ENCODE measurements at places on chromosomes 5 and 9.

- peak; percentile 94 for DNase-seq
Measured at GRCh38 chr5:149466457-149466972, 84.7 kb downstream of the CSNK1A1 start.

DNA sequence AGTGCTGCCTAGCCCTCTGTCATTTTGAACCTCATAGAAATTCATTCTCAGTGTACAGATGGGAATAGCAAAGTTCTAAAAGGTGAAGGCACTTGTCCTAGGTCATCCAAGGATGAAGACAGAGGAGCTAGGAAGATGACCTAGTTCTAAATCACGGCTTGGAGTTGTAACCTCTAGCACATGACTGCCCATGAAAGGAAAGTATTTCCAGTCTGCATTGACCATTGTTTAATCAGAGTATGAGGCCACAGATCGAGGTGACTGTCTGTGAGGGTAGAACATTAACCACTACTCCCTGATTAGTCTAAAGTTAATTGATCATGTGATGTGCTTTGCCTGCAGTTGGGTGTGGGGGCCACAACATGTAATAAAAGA lies 674 bp upstream of the TNFSF15 start:
- DNase-seq = no peak

DNA sequence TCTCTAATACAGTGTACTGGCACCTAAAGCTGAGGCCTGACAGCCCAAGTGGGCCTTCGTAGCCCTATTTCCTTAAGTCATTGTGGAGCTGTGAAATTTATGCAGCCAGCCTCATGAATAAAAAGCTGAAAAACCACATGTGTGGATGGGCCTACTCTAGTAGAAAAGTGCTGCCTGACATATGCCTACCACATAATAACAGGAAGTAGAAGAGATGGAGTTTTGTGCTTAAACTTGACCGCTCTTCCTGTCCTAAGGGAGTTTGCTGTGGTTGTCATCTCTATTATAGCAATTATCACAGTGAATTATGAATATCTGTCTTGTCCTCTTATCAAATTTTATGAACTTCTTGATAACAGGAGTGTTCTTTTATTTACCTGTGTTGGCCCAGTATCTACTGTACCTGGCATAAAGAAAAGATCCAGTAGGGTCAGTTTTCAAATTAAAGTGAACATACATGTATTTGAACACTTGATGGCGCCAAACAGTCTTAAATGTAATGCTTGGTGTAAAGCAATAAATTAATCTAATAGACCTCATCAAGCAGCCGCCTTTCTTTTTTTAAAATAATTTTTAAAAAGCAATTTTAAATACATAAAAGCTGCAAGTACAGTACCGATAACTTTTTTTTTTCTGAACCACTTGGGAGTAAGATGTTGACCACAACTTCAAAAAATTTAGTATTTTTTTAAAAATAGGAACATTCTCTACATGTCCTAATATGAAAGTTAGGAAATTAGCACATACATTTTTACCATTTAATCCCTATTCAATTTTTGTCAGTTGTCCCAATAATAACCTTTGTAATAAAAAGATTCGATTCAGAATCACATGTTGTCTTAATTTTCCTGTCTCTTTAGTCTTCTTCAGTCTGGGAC lies 51.0 kb downstream of the FKTN start:
- DNase-seq = peak; percentile 63

DNA sequence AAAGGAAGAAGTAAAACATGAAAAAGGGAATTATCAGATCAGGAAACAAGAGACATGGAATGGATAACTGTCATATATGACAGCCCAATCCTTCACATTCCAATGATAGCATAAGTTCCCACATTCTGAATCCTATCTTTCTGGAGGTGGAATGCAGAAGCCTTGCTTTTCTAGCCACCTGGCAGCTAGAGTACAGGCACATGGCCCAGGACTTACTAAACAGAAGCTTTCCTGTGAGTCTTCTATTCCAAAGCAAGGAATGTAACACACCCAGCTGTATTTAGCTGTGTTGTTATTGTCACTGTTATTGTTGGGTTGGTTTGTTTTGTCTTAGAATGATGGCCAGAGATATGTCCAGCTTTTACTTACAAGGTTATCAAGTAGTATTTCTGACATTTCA lies 780.5 kb upstream of the ZNF608 start:
- DNase-seq = no peak

GRCh38 chr5:60836131-60836530 lies 7.9 kb downstream of the ELOVL7 start:
- no peak for DNase-seq

DNA sequence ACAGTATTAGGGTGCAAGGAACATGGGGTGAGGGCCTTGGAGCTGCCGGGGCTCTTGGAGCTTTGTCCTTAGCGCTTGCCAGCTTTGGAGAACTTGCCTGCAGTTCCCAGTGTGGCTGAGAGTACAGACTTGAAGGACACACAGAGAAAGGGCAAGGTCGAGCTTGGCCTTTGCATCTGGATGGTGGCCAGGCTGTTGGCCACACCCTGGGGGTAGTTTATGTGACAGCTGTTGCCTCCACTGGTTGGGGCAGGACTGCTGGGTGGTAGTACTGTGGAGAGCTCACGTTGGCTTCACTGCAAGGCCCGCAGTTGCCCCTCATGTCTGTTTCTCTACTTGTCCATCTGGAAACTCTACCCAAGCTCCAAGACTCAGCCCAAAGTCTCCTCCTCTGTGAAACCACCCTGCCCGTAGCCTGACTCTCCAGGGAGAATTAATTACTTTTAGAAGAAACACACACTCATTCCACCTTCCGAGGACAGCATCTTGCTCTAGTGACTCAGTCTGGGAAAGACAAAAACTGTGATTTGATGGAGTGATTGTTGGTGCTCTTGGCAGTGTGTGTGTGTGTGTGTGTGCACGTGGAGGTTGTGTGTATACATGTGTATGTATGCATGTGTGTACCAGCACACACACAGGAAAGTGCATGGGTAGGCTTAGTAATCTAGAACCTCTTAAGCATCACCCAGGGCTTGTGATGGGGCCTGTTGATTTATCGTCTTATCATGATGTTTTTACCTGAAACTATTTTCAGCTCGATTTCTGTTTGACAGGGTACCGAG lies 57.8 kb downstream of the TENT4A start:
- DNase-seq = no peak

- DNase-seq = no peak
Measured at GRCh38 chr5:60705144-60705543, 5.2 kb upstream of the DEPDC1B start.

GRCh38 chr9:37404590-37404989 lies 17.9 kb upstream of the GRHPR start:
- no peak for DNase-seq

- DNase-seq = no peak
Measured at GRCh38 chr5:135434591-135435466, 12.3 kb downstream of the DCANP1 start.

- peak; percentile 14 for DNase-seq
Measured at GRCh38 chr5:134406390-134406789, 5.3 kb downstream of the CDKN2AIPNL start.

- peak; percentile 15 for DNase-seq
Measured at GRCh38 chr5:171102877-171103610, 206.0 kb upstream of the TLX3 start.

GRCh38 chr9:133934482-133935232 lies 57.5 kb downstream of the VAV2 start:
- no peak for DNase-seq

GRCh38 chr9:122056484-122056883 lies 36.6 kb downstream of the TTLL11 start:
- no peak for DNase-seq

DNA sequence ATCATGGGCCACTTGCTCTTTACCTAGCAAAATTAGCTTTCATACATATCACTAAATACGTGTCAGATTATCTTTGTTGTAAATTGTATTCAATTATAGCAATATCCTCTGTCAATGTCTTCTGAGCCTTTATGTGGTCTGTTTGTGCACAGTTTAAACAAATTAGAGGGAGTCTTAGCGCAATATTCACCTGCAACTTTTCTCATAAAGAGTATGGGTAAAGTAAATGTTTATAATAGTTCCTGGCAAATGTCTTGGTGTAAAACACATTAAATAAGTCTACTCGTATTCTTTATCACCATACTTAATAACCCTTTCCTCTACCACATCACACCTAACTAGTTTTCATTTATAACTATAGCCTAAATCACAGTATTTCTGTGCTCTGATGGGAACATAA lies 169.0 kb downstream of the PCSK1 start:
- no peak for DNase-seq

DNA sequence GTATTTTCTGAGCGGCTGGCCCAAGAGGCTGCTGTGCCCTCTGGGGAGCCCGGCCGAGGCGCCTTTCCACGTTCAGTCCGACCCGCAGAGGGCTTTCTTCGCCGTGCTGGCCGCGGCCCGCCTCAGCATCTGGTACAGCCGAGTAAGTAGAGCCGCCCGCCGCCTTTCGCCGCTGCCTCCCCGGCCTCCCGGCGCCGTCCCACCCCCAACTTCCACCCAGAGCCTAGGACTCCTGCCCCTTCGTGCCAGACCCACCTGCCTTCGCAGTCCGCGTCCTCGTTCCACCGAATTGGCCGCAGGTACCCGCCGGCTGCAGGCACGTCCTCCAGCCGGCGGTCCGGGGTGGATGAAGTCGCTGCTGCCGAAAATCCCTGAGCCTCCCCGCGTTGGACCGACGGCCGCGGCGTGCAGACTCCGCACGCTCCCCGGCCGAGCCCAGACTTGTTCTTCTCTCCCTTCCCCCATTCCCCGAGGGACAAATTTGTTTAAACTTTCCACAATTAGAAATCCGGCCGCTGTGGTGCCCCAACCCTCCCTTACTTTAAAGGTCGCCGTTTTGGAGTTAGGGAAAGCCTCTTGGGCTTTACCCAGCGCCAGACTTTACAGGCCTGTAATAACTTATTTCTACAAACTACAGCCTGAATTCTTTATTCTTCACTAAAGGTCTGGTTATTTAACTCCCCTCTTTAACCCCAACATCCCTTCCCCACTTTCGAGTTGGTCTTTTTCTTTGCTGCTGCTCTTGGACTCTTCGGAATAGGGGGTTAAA lies 589 bp downstream of the RIC1 start:
- peak; percentile 71 for DNase-seq

DNA sequence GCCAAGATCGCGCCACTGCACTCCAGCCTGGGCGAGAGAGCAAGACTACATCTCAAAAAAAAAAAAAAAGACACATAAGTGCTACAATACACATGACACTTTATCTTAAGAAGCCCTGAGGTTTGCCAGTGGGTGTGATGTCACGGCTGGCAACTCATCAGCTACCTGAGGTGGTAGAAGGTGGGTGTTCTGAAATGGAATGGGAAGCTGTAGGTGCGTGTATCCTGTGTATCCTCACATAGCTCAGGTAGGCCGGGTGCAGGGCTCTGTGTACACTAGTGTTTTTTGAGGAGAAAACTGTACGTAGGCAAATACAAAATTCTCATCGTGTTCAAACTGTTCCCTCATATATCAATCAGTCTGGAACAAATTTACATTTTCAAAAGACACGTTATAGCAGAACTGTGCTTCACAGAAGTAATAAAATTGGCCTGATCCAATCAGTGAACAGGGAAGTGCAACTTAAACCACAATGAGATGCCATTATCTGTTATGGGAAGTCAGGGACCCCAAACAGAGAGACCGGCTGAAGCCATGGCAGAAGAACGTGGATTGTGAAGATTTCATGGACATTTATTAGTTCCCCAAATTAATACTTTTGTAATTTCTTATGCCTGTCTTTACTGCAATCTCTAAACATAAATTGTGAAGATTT lies 10.4 kb downstream of the BICD2 start:
- DNase-seq = no peak

GRCh38 chr5:177332896-177333260 lies 18.6 kb downstream of the LMAN2 start:
- no peak for DNase-seq

- DNase-seq = peak; percentile 74
Measured at GRCh38 chr5:135308245-135308644, 90.8 kb downstream of the MACROH2A1 start.

DNA sequence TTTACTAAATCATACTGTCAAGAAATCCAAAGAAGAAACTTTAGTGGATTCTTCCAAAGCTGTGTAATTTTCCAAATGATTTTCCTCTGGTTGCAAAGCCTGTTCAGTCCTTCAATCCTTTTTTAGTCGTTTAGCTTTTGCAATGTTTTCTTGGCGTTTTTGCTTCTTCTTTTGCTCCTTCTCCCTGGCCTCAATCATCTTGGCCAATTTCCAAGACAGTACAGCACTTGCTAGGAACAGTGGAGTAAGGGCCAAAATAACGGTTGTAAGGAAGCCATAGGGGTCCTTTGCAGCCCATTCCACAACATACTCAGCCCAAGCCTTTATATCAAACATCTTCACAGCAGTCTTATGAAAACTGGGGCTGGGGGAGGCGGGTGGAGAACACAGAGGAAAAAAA lies 2.4 kb downstream of the SMIM15 start:
- DNase-seq = no peak

DNA sequence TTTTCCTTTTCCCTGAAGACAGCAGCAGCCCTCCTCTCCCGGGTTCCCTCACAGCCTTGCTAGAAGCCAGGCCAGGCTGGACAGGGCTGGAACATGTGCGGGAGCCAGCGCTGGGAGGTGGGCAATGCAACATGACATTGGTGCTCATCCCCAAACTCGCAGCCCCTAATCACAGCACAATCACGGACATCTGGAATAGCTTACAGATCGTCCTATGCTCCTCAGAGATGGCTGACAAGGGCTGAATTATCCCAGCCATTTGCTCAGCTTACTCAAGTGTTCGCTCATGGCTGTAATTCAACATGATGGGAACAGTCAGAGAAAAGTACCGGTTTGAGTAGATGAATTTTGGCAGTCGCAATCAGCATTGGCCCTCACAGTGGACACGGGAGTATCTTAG lies 49.8 kb downstream of the FSTL4 start:
- DNase-seq = no peak

DNA sequence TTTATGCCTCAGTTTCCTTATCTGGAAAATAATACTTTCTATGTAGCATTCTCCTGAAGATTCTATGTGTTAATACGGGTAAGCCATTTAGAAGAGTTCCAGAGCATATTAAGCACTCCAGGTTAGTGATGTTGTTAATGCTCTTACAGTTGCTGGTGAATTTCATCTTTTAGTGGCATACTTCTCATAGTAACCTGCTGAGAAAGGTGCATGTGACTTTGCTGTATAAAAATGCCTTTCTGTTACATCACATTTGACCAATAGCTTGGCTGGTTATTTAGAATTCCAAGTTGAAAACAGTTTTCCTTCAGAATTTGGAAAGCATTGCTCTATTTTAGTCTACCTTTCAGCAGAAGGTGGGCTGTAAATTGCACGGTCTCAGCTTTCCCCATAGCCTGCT lies 27.2 kb downstream of the GCNT1 start:
- no peak for DNase-seq

DNA sequence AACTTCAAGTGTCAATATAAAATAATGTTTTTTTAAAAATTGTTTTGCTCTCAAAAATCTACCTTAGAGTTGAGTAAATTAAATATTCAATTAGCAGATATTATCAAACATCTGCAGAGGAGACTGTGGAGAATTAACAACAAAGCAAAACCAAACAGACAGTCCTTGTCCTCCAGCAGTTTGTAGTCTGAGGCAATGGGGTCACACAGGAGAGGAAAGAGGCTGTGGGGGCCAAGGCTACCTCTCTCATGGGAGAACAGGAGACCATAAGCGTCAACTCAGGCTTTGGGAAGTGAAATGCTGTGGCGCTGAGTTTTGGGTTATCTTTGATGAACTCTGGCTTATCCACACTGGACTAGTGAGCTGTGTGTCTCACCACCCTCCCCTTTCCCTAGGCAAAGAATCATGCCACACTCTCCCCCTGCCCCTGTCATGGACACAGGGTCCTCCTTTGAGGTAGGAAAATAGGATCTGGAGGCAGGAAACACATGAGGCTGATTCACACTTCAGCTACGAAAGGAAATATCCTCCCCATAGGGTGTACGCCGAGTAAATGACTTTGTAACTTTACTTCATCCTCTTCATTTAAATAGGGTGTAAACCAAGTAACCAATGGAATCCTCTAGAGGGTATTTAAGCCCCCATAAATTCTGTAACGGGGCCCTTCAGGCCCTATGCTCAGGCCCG lies 152.7 kb downstream of the FSTL4 start:
- no peak for DNase-seq
